ENCODE measurements at places on chromosomes 7 and 10. TPM values are rescaled to one million over a fixed set of nuclear protein-coding genes. Genes with fewer than 3 reads are reported as not detected.

The PROSER2 gene
- total RNA-seq = 1.8 TPM

The BMPR1A gene
- total RNA-seq = 61.8 TPM

GRCh38 chr10:129958629-129959543, 5.2 kb downstream of the EBF3 start:
- DNase-seq = no peak

DNA sequence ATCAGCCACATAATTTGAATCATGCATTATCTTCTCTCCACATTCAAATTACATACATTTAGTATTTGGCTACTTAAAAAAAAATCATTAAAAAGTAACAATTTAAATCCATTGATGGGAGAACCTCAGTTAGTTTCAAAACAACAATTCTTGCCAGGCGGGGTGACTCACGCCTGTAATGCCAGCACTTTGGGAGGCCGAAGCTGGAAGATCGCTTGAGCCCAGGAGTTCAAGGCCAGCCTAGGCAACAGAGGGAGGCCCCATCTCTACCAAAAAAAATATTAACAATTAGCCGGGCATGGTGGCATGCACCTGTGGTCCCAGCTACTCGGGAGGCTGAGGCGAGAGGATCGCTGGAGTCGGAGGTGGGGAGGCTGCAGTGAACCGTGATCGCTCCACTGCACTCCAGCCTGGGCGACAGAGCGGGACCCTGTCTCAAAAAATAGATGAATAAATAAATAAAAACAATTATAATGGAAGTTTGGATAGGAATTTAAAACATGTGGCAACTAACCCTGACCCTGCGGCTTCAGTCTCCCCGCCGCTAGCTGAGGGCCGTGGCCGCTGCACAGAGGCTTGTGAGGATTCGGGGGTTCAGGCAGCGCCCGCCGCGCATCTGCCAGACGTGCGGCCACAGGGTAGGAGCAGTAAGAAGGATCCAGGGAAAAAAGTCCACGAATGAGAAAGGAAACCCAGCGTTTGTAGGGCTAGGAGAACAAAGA, 1.1 kb upstream of the CSGALNACT2 start:
- peak; percentile 44 for DNase-seq

The PHKG1 gene
- 1.3 TPM for total RNA-seq

The RNF32 gene
- total RNA-seq = 2.8 TPM

- no peak for DNase-seq
These were observed 53.0 kb downstream of the ARHGAP12 start for GRCh38 chr10:31875608-31876007.

GRCh38 chr7:130926001-130926691, 192.1 kb upstream of the KLF14 start:
- DNase-seq = no peak

GRCh38 chr7:108112683-108113082, 17.5 kb downstream of the LAMB4 start:
- DNase-seq = no peak

DNA sequence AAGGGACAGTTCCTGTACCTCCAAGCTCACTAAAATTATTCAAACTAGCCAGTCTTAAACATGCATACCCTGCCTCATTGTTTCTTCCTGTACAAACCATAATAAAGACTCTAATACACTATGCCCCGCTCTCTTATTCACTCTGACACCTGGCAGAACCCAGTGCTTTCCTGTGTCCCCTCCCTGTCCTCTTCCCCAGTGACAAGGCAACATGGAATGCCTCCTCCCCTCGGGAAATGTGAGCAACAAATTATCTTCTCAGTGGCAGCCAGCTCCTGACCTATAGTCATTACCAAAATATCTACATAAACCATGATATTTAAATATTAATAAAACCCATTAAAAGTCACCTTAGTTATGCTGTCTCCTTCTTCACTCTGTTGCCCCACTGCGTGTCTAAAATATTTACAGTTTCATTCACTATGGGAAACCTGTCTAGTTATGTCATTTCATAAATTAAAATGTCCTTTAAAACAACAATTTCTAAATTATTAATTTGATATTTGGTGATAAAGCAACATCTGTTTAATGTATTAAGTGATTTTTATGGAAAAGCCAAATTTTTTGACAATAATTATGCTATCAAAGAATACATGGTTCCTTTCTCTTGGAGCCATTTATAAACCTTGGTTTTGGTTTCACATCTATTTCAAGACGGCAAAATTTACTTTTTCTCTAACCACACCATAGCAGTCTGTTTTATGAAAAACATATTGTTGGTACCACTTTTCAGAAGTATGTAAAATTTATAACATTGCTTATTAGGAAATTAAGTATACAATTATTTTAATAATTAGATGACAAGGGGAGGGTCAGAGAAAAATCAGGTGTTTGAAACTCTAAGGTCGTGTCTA, 1355.2 kb downstream of the XPNPEP1 start:
- DNase-seq = no peak

GRCh38 chr7:151810441-151811232, 66.3 kb downstream of the PRKAG2 start:
- DNase-seq = no peak

The RPEL1 gene
- total RNA-seq = 0.17 TPM

DNA sequence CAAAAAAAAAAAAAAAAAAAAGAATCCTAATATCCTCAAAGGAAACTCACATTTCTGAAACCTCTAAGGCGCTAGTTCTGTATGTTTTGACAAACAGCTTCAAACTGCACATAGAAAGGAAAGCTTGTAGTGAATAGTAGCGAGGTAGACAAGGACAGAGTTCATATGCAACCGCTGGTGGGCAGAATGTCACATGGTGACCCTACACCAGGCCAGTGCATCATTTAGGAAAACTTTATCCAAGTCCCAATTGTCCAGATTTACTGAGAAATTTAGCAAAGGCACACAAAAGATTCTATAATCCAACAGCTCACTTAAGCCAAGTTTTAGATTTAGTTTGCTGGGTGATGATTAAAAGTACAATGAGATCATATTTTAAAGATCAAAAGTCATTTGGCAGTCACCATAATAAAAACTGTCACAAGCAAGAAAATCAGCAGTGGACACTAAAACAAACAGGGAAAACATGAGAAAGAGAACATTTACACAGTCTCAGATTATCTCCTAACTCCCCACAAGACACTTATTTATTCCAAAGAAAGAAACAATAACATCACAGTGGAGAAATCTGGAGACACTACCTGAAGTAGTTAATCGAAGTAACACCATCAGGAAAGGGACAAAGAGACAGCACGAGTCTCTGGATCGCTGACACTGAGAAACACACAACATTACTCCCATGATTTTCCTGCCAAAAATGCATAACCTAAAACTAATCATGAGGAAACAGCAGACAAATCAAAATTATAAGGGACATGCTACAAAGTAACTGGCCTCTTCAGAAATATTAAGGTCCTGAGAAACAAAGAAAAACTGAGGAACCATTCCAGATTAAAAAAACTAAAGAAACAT, 20.2 kb downstream of the FAM204A start:
- DNase-seq = no peak

- no peak for DNase-seq
These were observed 51.6 kb upstream of the CREB5 start for GRCh38 chr7:28360739-28361138.

DNA sequence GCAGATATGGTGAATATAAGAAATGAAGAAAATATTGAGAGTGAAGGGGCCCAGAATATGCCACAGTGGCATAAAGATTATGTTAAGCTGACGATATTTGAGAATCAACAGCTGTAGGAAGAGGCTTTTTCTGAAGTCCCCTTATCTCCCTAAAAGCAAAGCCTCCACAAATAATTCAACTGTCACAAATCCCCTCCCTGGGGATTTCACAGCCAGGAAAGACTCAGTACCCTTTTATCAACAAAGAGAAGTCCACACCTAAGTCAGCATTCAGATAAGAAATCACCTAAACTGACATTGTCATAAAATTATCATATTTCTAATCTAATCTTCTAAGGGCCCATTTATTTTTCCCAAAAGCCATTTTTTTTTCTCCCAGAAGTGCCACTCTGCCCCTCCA, 284.9 kb upstream of the VWC2 start:
- DNase-seq = no peak

GRCh38 chr7:121083138-121083789, 94.8 kb downstream of the CPED1 start:
- DNase-seq = peak; percentile 83

The FEZF1 gene
- total RNA-seq = not detected

The CLDN15 gene
- total RNA-seq = 3.1 TPM

GRCh38 chr7:108014215-108014614, 11.3 kb upstream of the LAMB1 start:
- DNase-seq = no peak

The GLI3 gene
- total RNA-seq = 6.4 TPM

DNA sequence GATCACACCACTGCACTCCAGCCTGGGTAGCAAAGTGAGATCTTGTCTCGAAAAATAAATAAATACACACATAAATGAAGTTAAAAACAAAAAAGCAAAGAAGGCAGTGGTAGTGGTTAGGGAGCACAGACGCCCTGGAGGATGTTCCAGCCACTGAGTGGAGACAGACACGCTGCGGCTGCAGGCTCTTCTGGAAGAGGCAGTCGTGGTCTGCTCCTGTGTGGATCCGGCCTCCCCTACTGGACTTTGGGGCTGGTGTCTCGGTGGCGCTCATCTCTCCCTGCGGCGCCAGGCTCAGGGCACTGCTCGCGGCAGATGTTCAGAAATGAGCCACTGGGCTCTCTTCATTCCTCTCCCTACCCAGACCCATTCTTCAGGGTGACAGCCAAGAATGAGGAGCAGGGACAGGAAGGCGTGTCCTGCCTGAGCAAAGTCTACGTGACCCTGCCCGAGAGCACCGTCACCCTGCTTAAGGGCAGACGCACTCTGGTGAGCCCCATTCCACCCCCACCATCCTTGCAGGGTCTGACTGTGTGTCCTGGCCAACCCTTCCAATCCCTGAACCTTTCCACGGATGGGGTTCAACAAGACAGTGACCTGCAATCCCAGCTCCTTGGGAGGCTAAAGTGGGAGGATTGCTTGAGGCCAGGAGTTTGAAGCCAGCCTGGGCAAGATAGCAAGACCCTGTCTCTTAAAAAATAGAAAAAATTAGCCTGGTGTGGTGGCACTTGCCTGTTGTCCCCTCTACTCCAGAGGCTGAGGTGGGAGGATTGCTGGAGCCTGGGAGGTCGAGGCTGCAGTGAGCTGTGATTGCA, 26.2 kb downstream of the ZAN start:
- no peak for DNase-seq

All from fibroblast of lung (primary cell).